ENCODE measurements at places on chromosomes 1 and 21. TPM values are rescaled to one million over a fixed set of nuclear protein-coding genes. Genes with fewer than 3 reads are reported as not detected.

Gene POLR3C
- 79.2 TPM for total RNA-seq

Gene RNF186
- total RNA-seq: 8.1 TPM

Gene GJA8
- total RNA-seq: not detected

Gene FMOD
- total RNA-seq: 10.5 TPM

Gene PCNX2
- total RNA-seq: 79.2 TPM

Gene HLX
- total RNA-seq: 4.0 TPM

Gene SLC35F3
- total RNA-seq: not detected

Gene KAZN
- 14.9 TPM for total RNA-seq

Gene FAM163A
- 1.2 TPM for total RNA-seq

Gene FCGR2B
- total RNA-seq: 0.95 TPM

Gene LAD1
- 106 TPM for total RNA-seq

Gene S100B
- 1.8 TPM for total RNA-seq

Gene AKNAD1
- total RNA-seq: not detected

Gene TRIM17
- total RNA-seq: not detected

Gene BACE2
- total RNA-seq: 37.7 TPM

Gene CD52
- total RNA-seq: 135 TPM

Gene KCNK1
- 17.2 TPM for total RNA-seq

Gene C1orf94
- not detected for total RNA-seq

Gene PAQR6
- 0.70 TPM for total RNA-seq

Gene TNFAIP8L2
- not detected for total RNA-seq

Measured in Peyer's patch (tissue), 4 donors.